ENCODE measurements at places on chromosomes 5 and 9.
A peak's percentile ranks its signal among the peaks of the same experiment; 100 is the strongest.

GRCh38 chr9:128428644-128429512 lies 8.2 kb downstream of the CERCAM start:
- DNase-seq, result no peak

DNA sequence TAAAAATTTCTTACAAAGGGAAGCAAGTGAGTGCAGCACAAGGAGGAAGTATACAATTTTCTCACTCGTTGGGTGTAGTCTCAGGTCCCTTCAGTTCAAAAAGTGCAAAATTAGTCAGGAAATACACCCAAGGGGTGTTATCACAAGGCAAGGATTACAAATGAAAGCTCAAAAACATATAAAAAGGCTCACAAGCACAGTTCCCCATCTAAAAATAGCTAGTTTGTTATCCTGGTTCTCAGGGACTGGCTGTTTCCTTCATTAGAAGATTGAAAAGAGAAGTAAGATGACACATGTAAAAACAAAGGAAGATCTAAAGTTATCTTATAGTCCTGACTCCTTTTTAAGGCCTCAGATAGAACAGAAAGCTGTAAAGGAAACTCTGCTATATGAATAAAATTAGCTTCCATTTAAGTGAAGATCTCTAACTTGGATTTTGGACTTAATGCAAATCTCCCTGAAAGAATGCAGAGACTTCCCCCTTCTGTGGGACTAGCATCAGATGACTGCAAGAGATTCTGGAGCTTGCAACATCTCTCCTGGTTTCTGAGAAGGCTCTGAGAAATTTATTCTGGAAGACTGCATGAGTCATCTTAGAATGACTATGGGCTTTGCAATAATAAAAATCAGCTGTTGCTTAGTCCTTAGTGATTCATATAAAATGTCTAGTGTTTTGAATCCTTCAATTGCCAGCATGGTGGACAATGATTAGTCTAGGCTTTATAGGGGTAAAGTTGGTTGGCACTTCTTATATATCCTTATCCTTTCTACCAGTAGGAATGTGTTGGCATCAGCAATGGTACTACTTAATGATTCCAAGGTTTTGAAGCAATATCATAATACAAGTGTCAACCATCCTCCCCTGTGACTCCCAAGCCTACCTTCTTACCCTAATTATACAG lies 25.4 kb downstream of the DAB2 start:
- DNase-seq, result peak; percentile 24

GRCh38 chr5:111299831-111300432 lies 75.7 kb downstream of the CAMK4 start:
- no peak for DNase-seq

GRCh38 chr5:43300112-43300511 lies 13.1 kb downstream of the HMGCS1 start:
- no peak for DNase-seq

DNA sequence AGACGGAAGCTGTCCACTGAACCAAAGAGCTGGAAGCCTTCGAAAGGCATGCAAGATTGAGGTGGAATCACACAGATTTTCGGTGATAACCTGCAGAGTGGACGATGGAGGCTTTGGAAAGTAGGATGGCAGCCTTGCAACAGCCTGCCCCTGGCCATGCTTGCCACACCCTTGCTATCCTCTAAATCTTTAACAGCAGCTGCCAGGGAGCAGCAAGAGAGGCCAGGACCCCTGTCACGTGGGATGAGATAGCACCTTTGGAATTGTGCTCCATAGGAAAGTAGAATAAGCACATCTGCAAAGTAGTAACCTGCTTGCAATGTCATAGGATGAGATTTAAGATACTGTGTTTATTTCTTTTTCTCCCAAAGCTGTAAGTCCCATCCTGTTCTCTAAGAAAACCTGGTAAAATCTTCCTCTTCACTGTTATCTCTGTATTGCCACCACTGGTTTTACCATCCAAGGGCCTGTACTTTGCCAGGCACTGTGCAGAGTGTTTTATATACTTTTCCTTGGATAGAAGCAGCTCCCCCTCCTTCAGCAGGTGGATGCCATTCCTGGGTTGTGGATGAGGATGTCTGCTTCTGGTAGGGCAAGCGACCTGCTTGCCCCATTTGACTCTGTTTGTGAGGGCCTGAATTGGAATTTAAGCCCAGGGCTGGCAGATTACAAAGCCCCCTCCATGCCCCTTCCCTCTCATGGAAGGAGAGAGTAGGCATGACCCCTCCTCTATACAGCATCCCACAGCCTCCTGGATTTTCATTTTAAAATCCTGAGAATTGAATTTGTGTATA lies 10.1 kb downstream of the TRIO start:
- no peak for DNase-seq

DNA sequence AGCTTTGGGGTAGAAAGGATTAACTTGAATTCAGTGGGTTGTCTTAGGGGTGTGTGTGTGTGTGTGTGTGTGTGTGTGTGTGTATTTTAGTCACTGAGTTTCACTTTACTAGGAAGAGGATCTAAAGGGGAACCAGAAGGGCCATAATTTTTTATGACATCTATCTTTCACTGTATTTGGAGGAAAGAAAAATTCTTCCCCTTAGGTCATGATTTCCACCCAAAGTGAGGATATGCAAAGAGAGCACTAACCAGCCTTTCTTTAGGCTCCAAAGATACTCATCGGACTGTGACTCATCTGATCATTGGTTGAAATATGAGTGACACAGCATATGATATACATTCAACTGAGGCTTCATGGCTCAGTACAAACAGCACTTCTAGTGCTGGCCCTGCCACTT lies 75.2 kb upstream of the RASGRF2 start:
- DNase-seq, result no peak

- DNase-seq, result peak; percentile 19
These were observed 9.9 kb upstream of the ALDOB start for GRCh38 chr9:101445353-101446029.

DNA sequence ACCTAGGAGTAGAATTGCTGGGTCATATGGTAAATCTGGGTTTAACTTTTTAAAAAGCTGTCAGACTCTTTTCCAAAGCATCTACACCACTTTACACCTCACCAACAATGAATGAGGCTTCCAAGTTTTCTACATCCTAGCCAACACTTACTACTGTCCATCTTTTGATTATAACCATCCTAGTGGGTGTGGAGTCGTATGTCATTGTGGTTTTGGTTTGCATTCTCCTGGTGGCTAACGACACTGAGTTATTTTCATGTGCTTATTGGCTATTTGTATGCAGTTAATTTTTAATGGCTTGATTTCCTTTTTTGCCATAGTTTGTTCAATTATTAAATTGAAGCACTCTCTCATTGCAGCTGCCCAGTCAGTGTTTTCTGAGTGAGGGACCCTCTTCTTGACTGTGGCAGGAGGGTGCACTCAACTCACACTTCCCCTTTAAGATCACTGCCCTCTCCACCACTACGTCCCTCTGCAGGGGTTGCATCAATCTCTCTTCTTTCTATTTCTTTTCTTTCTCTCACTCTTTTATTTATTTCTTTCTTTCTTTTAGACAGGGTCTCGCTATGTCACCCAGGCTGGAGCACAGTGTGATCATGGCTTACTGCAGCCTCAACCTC lies 182.3 kb downstream of the C9orf152 start:
- no peak for DNase-seq

DNA sequence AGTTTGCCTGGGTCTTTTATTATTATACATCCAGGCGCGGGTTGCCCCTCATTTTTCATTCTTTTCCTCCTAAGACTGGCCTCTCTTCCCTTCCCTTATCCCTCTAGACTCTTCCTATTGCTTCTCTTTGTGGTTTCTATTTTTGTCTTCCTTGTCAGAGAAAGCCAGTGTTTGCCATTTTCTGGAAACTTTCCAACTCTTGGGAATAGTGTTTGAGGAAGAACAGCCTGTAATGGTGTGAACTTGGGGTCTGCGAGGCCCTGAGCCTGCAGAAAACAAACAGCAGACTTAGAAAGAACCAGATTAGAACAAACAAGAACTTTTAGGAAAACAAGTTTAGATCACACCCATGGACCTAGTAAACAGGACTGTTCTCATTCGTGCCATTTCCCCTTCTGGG lies 15.5 kb downstream of the PRKACG start:
- no peak for DNase-seq

- DNase-seq, result no peak
These were observed 186.5 kb downstream of the CHSY3 start for GRCh38 chr5:130090569-130091270.

- DNase-seq, result peak; percentile 73
These were observed at the start of gene DPYSL3 for GRCh38 chr5:147509710-147510651. Gene DPYSL3 (minus strand): TSS chr5:147510068. CDS start chr5:147509858, 210 bp downstream.

DNA sequence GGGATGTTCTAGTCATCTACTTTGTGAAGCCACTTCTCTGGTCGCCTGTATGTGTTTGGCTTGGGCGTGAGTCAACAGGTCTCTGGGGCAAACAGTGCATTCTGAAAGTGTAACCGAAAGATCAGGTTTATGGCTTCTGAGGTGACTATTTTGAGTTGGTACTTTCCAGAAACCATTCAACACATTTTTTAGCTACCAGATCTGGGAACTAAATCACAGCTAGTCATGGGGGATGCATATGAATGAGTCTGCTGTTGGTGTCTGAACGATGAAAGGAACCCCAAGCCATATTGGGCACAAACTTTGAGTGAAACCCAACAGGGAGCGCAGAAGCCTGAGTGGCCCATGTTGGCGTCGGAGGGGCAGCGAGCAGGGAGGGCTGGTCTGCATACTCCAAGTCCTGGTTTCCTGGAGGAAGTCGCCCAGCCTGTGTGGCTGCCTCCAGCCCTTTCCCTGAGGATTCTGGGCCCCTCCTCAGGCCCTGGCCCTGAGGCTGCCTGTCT lies 35.3 kb downstream of the UBE2QL1 start:
- no peak for DNase-seq
